Calu3 (cell line): ENCODE measurements at places on chromosomes 5 and 9.

GRCh38 chr5:962801-963200 lies 45.8 kb upstream of the NKD2 start:
- H3K27me3 ChIP-seq = peaks cover 88% of the 10 kb centered on the region
- peaks cover 12% of the 10 kb centered on the region for H3K4me1 ChIP-seq
- no peak for DNase-seq
- no peaks in the 10 kb centered on the region for H3K36me3 ChIP-seq

DNA sequence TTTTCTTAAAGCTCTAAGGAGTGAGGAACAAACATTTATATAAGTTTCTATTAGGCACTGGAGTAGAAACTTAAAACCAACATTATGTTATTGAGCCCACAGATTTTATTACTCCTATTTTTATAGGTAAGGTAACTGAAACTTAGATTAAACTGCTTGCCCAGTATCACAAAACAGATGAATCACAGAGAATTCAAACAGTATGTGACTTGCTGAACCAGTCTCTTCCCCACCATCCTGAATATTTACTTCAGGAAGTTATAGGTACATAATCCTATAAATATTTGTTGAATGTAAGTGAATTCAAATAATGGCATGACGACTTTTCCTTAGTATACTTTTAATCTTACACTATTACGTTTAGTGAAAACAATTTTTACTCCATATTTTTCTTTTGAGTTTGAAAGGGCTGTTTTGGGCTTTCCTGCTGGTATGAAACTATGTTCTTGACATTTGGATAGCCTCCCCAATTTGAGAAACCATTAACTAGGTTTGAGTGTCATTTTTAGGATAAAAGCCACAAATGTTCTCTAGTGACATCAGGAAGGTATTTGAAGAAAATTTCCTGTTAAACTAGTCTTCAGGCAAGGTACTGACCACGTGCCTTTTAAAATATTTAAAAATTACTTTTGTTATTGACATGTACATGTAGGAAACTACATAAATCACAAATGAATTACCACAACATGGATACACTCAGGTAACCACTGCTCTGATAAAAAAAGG lies 39.3 kb downstream of the PRRC1 start:
- no peak overlapping the region for H3K4me3 ChIP-seq
- peaks cover 31% of the 10 kb centered on the region for H3K4me1 ChIP-seq
- H3K27ac ChIP-seq = peak overlapping the region; percentile 66
- peaks cover 32% of the 10 kb centered on the region for H3K36me3 ChIP-seq
- no peak for DNase-seq

DNA sequence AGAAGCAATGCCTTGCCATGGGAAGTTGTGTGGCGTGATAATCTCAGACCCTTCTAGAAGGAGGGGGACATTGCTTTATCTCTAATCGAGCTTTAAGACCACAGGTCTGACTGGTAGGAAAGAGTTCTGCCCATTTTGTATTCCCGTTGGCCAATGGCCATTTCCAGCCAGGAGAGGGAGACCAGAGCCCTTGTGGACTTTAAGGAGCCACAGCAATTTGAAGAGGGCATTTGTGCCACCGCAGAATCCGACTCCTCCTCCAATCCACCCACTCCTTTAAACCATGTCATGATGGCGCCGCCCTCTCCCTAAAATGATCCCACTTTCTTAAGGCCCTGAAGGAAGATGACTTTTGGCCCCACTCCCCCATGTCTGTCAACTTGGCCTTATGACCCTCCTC lies 560.5 kb upstream of the ADAMTS16 start:
- H3K27me3 ChIP-seq = no peaks in the 10 kb centered on the region
- no peak overlapping the region for H3K4me3 ChIP-seq
- no peak for DNase-seq
- H3K36me3 ChIP-seq = no peaks in the 10 kb centered on the region
- H3K4me1 ChIP-seq = no peaks in the 10 kb centered on the region
- no peak overlapping the region for H3K27ac ChIP-seq

- H3K27ac ChIP-seq = no peak overlapping the region
- no peak overlapping the region for H3K4me3 ChIP-seq
- peaks cover 41% of the 10 kb centered on the region for H3K4me1 ChIP-seq
Measured at GRCh38 chr5:83922699-83923098, 202.0 kb upstream of the HAPLN1 start.

- peaks cover 51% of the 10 kb centered on the region for H3K36me3 ChIP-seq
- H3K4me3 ChIP-seq = peak overlapping the region; percentile 38
- no peak for DNase-seq
- peaks cover 99% of the 10 kb centered on the region for H3K4me1 ChIP-seq
- H3K27me3 ChIP-seq = no peaks in the 10 kb centered on the region
Measured at GRCh38 chr5:160475864-160476438, 54.3 kb downstream of the PTTG1 start.
